Bone marrow (tissue), 2 donors: ENCODE measurements at places on chromosomes 5 and 9.

DNA sequence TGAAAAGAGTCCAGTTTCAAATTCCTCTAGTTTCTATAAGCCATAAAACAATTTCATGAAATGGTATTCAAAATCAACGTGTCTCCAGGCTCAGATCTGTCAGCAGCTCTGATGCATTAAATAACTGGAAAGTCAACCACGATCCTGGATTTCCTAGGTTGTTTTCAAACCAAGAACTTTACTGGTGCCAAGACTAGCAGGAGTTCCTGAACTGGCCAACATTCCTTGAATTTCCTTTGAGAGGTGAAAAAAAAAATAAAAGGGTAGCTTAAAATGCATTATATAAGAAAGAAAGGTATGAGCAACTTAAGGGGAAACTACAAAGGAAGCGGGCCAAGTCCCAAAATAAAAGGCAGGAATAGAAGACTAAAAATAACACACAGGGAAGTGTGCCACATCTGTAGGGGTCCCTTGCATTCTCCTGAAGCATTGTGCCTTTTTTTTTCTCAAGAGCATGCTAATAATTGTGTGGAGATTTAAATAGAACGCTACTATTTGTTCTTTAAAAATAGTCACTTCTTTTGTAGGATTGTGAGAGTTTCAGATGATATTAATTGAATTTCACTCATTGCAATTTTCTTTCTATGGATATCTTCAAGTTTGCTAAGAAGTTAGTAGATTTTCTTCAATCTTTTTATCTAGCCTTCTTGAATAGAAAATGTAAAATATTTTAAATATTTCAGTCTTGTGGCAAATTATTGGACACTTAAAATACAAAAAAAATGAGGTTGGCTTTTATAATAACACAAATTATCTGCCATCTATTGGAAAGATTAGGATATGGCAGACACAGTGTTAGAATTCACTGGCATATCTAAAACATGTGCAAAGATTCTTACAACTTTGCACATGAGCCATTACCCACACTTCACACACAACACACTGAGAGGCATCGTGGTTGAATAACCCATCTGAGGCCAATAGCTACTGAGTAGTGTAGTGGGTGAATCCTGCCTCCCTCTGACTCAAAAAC, 15.3 kb downstream of the ESM1 start:
- DNase-seq = no peak

- DNase-seq = no peak
These were observed 116.6 kb upstream of the ABCA1 start for GRCh38 chr9:105044518-105044917.

DNA sequence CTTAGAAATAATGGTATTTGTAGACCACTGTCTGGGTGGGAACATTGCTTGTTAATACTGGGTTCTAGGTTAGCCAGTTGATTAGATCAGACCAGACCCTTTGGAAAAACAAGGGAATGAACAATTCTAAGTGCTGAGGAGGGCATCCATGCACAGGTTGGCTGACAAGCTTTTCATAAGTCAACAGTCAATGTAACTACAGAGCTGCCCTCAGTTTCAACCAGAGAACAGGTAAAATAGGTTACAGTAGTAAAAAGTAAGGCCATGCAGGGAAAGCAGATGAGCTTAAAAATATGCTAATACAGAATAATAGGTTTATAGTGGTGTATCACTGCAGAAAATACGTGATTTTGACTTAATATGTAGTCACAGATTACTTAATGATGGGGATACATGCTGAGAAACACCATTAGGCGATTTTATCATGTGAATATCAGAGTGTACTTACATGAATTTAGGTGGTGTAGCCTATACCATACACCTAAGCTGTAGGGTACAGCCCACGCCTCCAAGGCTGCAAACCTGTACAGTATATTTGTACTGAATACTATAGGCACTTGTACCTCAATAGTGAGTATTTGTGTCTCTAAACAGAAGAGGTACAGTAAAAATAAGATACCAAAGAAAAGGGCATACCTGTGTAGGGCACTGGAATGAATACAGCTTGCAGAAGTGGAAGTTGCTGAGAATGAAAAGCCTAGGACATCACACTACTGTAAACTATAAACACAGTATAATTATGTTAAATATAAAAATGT, 6.1 kb upstream of the FGF18 start:
- no peak for DNase-seq

GRCh38 chr9:123322273-123323195, 33.5 kb upstream of the CRB2 start:
- no peak for DNase-seq
